ENCODE measurements at places on chromosomes 11 and 22. TPM values are rescaled to one million over a fixed set of nuclear protein-coding genes. Genes with fewer than 3 reads are reported as not detected.

Gene SLC22A25
- total RNA-seq, result not detected

Gene GRK3
- 7.1 TPM for total RNA-seq

Gene OVCH2
- 0.85 TPM for total RNA-seq

Gene LRRN4CL
- 0.44 TPM for total RNA-seq

Gene ACRV1
- total RNA-seq, result not detected

Gene PKDREJ
- total RNA-seq, result not detected

Gene SMC1B
- not detected for total RNA-seq

Gene YPEL4
- not detected for total RNA-seq

Gene TRPC6
- total RNA-seq, result 0.51 TPM

Gene MIAT
- total RNA-seq, result 1.2 TPM

Gene PKP3
- total RNA-seq, result 0.49 TPM

Gene ACTN3
- total RNA-seq, result 0.21 TPM

Gene DLG2
- 5.1 TPM for total RNA-seq

Gene GLB1L3
- total RNA-seq, result 16.5 TPM

Gene TYR
- not detected for total RNA-seq

Gene HORMAD2
- total RNA-seq, result not detected

Gene LYVE1
- not detected for total RNA-seq

Gene RFPL1
- total RNA-seq, result not detected

Gene NECTIN1
- 17.9 TPM for total RNA-seq

- no peak for DNase-seq
These were observed 32.4 kb downstream of the CNTF start for GRCh38 chr11:58654908-58655296.

DNA sequence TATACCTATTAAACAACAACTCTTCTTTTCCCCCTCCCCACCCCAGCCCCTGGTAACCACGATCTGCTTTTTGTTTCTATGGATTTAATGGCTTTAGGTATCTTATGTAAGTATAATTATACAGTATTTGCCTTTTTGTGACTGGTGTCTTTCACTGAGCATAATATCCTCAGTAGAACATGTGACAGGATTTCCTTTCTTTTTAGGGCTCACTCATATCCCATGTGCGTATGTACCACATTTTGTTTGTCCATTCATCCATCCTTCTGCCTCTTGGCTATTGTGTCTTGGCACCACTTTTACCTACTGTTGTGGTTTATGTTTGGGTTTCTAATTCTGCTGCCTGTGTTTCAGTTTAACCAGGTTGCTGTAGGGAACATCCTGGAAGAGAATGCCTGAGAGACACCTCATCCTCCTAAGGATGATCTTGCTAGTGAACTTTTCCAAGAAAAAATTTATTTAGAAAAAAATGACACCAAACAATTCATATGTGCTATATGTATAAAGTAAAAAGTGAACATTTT is 77.6 kb upstream of the SESN3 start:
- DNase-seq, result no peak

GRCh38 chr11:93526346-93526633 is 16.9 kb downstream of the SMCO4 start:
- DNase-seq, result no peak

- DNase-seq, result no peak
These were observed 2.0 kb upstream of the LAYN start for GRCh38 chr11:111538407-111539114.

DNA sequence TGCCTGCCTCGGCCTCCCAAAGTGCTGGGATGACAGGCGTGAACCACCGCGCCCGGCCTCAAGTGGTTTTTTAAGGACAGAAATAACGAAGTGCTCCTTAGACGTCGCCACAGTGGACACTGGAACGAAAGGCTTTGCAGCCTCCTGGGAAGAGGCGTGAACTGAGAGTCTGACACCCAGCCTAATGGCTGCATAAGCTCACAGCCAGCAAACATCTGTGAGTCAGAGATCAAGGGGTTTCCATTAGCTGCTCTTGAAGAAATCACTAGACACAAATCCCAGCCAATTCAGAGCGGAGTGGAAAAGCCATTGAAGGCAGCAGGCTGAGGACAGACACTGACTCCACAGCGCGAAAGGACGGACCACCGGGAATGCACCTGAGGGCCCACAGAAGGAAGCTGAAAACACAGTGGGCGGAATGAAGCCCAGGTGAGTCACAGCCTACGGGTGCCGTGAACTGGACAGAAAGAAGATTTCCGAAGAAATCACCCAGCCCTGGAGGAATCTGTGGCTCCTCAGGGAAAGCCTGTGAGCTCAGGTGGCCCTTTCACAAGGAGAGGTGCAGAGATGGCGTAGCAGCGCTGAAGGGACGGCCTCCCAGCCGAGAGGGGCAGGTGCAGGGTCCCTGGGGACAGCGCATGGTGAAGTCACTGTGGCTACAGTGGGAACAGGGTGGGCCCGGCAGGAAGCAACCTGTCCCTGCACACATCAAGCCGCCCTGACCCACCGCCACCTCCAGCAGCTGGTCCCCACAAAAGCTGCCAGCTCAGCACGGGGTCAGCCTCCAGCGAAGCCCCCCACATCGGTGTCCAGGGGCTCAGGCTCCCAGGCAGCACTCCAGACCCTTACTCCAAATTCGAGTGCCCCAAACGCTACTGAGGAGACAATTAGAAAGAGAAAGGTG is 11.6 kb downstream of the LMNTD2 start:
- no peak for DNase-seq

DNA sequence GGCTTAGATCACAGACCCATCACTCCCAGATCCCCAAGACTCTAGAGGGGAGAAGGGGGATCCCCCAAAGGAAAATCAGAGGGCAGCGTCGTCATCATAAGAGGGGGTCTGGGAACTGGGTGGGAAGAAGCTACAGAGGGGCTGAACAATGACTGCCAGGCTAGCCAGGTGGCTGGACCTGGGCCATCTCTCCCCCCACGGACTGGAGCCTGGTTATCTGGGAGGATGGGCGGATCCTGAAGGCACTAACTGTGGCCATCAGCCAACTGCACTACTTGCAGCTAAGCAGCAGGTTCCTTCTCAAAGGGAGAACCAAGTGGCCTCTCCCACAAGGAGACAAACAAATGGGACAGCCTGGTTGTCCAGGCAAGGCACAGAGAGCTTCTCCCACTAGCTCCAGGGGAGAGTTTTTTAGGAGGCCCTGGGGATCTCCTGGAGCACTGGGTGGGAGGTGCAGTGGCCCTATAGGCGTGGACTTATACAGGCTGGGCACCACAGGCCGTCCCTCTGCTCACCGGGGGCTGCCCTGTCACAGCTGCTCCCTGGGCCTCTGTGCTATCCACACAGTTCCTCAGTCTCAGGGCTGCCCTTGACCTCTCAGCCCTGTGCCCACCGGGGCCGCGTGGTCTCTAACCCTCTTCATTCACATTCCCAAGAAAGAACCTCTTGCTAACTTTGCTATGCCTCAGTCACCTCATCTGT is 15.4 kb downstream of the P2RY6 start:
- no peak for DNase-seq

DNA sequence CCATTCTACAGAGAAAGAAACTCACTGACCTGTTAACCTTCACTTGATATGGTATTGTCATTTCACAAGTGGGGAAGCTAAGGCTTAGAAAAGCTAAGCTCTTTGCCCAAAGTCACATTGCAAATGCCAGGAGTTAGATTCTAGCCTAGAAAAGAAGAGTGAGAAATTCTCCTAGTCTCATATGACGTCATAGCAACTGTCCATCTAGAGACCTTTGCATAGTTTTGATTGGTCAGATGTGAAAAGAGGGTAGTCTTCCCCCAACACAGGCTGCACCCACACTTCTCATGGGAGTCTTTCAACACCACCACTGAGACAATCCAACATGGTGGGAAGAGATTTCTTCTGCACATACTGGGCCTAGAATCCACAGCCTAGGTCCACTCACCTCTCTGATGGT is 197.9 kb downstream of the NTM start:
- no peak for DNase-seq

DNA sequence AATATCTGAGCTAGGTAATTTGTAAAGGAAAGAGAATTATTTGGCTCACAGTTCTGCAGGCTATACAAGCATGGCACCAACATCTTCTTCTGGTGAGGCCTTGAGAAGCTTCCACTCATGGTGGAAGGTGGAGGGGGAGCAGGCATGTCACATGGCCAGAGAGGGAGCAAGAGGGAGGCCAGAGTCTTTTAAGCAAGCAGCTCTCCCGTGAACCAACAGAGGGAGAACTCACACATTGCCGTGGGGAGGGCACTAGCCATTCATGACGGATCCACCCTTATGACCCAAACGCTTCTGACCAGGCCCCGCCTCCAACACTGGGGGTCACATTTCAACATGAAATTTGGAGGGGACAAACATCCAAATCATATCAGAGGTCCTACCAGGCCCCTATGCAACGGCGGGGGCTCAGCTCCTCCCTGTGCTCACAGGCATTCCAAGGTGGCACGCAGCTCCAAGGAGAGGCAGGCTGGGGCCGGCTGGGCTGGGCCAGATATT is 4.6 kb downstream of the C11orf96 start:
- no peak for DNase-seq

DNA sequence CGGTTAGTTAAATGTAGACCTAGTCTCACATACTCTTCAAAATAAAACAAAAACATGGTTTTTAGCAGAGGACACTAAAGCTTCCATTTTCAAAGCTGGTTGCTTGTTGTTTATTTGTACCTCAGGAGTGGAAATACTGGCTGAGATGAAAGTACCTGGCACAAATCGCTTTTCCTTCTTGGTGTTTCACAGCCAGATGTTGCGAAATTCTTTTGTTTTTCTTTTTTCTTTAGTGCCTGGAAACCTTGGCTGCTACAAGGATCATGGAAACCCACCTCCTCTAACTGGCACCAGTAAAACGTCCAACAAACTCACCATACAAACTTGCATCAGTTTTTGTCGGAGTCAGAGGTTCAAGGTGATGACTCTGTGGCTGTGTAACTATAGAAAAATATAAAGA is 48.3 kb downstream of the KREMEN1 start:
- DNase-seq, result no peak

GRCh38 chr11:125887373-125888324 is at the start of gene HYLS1:
TSS of gene HYLS1 (plus strand) at chr11:125887668. CDS start at chr11:125899369, 11,701 bp downstream.
- peak; percentile 90 for DNase-seq

DNA sequence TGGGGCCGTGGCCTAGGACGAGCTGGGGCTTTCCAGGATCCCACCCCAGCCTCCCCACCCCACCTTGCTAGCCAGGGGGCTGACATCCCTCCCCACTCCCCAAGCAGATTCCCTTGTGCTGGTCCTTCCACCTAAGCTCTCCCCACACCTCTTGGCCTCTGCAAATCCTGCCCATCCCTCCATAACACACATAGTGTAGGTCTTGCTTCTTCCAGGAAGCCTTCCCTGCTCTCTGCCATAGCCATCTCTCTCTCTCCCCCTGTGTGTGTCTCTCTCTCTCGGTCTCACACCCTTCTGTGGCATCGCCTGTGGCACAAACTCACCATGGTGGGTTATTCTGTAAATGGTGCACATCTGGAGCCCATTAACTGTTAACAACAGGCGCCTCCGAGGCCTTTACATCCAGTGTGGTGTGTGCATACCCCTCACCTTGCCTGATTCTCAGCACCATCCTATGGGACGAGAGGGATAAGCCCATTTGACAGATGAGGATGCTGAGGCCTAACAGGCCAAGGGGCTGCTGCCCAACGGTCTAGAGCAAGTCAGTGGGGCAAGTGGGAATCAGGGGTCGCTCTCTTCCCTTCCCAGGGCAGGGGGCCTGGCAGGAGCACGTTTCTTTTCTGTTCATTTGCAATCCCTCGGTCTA is 22.2 kb upstream of the PICK1 start:
- DNase-seq, result no peak

- no peak for DNase-seq
These were observed 38.2 kb upstream of the PAMR1 start for GRCh38 chr11:35563484-35564244.

- no peak for DNase-seq
These were observed 53.7 kb downstream of the GALNT18 start for GRCh38 chr11:11567936-11568650.

GRCh38 chr11:85114786-85115185 is 512.4 kb downstream of the DLG2 start:
- no peak for DNase-seq

DNA sequence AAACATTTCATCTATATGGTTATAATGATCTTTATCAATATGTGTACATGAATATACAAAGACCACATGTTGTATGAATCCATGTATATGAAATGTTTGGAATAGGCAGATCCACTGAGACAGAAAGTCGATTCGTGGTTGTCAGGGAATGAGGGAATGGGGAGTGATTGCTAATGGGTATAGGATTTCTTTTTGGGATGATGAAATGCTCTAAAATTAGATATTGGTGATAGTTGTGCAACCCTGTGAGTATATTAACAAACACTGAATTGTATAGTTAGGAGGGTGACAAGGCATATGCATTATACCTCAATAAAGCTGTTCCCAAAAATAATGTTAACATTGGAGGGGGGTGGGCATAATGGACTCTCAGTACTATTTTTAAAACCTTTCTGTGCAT is 5.0 kb upstream of the PTPMT1 start:
- no peak for DNase-seq

GRCh38 chr22:38760477-38761201 is 4.8 kb upstream of the SUN2 start:
- no peak for DNase-seq

DNA sequence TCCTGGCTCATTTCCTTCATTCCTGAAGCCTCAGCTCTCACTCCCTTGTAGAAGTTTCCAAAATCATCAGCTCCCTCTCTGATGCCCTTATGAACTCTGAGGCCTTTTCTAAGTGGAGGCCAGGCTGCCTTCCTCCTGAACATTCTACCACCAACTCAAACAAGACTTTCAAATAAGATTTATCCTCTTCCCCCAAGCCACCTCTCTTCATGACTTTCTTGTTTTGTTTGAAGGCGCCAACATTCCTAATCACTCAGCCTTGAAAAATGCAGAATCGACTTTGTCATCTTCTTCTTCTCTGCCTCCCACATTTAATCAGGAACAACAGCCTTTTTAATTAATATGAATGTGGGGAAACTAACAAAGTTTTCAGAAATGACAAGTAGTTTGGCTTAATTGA is 927.9 kb downstream of the OPCML start:
- DNase-seq, result no peak

DNA sequence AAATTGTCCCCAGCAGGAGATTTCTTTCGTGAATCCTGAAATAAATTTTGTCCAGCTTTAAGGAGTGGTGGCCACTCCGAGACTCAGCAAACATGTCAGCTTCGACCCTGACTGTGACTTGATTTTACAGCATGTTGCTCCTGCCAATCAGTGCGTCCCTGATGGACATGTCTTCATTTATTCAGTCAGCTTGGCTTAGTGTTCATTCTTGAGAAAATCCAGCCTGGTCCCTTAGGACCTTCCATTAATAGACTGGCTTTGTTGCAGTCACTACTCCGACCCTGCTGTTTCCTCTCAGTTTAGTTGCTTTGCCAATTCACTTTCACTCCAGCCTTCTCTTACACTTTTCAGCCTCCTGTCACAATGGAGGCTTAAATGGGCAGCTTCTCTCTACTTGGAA is 30.5 kb downstream of the TMPRSS5 start:
- no peak for DNase-seq

- no peak for DNase-seq
These were observed 15.6 kb downstream of the SIAE start for GRCh38 chr11:124657904-124658303.
